ENCODE measurements at places on chromosomes 6 and 20.

- peak; percentile 31 for DNase-seq
Measured at GRCh38 chr6:39812853-39813533, 20.8 kb downstream of the DAAM2 start.

DNA sequence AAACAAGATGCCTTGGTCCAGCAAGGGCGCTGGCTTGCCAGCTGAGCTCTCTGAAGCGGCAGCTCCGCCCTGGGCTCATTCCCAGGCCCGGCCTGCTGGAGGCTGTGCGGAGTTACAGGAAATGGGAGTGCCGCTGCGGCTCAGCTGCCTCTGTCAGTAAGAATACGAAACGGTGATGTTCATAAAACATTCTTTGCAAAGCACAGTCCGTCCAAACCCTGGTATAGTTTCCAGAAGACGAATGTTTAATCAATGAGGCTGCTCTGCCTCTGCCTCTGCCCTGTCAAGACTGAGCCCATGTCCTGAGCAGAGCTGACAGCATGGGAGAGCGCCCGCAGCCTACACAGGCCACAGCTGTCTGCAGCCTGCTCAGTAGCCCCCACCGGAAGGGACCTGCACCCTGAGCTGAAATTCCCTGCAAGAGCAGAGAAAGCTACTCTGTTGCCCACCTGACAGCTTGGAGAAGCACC lies 153.3 kb upstream of the SNX9 start:
- peak; percentile 17 for DNase-seq

- DNase-seq: no peak
Measured at GRCh38 chr6:12608016-12608860, 108.3 kb upstream of the PHACTR1 start.

DNA sequence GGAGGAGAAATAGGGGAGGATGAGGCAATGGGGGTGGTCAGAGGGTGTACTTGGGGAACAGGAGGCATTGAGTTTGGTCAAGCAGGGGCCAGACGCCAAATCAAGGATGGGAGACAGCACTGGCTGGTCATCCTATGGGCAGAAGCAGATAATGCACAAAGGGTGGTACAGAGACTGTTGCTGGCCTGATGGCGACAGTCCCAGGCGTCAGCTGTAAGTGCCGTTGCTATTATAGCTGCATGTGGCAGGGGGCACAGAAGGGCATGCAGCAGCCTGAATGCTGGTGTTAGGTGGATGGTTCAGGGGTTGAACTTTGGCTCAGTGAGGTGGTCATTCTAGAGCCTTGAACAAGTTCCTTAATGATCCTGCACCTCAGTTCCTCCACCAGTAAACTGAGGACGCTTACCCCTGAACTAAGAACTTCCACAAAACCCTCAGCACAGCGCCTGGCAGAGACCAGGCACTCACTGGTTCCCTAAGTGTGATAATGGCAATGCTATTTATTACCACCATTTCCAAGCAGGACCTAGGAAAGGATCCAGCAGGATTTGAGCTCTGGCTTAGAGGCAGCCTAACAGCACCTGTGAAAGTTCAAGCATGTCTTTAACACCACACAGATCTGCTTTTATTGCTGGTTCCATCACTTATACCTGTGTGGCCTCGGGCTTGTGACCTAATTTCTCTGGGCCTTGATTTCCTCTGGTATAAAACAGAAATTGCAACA lies 162.7 kb downstream of the INSM1 start:
- DNase-seq: peak; percentile 28

DNA sequence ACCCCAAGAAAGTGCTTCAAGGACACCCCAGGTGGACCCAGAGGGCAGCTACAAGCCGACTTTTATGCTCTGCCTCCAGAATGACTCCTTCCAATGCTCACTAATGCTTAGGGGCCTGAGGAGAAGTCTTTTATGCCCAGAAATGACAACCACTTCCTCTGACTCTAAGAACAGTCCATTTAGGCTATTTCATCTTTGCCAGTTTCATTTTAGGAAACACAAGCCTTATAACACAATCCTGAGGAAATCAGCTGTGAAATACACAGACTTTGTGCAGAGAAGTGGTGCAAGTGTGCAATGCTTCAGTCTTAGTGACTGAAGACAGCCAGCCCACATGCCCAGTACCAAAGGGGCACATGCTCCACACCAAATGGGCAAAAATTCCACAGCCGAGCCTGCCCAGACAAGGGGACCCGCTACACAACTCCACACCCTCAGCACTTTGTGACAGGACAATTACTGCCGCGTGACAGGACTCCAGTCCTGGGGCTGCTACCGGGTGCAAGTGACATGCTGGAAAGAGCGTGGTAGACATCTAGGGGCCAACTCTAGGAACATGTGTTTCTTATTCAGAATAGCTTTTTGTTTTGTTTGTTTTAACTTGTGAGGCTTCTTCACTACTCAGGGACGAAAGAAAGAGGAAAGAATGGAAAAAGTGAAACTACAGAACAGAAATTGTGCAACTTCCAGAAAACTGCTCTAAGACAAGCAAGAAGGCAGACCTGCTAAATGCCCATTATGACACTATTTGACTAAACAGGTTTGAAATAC lies 28.2 kb upstream of the PLAGL1 start:
- DNase-seq: no peak

DNA sequence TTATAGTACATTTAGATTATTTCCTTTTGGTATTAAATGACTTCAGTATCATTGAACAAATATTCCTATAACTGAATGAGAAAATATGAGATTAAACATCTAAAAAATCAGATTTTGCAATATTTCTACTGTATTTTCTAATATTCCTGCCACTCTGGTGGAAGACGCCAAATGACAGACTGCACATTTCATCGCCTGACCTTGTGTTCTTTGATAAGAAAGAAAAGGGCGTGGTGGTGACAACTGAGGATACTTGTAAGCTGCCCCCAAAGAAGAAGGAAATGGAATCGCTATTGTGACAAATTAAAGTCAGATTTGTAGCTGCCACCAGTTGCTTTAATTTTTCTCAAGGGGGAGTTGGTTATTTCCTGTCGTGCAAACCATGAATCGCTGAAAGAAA lies 131.3 kb downstream of the MTFR2 start:
- DNase-seq: no peak

DNA sequence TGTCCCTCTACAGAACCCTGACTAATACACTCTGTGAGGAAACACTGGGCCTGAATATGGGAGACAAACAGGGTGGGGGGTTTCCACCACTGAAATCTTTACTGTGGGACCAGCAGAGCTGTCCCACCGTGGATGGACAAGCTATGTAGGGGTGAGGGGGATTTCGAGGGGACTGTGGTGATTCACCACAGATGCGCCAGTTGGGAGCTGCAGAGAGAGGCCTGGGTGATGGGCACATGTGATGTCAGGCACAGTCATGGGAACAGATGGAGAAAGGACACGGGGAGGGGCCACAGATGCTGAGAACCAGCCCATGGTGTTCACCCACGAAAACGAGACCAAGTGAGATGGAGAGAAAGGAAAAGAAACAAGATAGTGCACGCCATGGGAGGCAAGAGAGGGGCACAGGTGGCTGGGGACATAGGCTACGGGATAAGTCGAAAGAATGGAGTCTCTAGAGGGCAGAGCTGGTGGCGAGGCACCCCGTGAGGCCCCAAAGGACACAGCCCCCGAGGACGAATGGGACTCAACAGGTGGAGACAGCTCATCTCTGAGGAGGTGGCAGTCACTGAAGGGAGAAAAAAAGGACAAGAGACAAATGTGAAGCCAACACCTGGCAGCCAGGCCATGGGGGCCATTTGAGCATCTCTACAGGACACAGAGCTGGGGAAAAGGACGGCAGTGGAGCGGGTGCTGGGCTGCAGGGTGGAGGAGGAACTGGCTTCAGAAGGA lies 10.5 kb upstream of the RAMACL start:
- DNase-seq: no peak

GRCh38 chr6:52135217-52135616 lies 47.8 kb upstream of the PKHD1 start:
- DNase-seq: no peak

DNA sequence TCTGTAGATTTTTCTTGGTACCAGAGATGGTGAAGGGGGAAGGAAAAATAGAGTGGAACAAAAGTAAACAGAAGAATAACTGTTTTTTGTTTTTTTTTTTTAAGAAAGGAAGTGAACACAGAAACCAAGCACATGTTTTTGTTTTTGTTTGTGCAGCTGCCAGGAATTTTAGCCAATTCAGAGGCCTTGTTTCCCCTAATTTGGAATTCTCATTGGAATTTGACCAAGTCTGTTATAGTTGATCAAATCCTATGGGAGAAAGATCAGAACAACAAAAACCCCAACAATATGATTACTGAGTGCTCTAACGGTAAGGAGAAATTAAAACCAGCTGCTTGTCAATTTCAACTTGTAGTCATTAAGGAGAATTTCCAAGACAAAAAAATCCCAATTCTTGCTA lies 18.2 kb upstream of the IL22RA2 start:
- DNase-seq: no peak

- no peak for DNase-seq
Measured at GRCh38 chr6:145137425-145137824, 597.9 kb downstream of the EPM2A start.

DNA sequence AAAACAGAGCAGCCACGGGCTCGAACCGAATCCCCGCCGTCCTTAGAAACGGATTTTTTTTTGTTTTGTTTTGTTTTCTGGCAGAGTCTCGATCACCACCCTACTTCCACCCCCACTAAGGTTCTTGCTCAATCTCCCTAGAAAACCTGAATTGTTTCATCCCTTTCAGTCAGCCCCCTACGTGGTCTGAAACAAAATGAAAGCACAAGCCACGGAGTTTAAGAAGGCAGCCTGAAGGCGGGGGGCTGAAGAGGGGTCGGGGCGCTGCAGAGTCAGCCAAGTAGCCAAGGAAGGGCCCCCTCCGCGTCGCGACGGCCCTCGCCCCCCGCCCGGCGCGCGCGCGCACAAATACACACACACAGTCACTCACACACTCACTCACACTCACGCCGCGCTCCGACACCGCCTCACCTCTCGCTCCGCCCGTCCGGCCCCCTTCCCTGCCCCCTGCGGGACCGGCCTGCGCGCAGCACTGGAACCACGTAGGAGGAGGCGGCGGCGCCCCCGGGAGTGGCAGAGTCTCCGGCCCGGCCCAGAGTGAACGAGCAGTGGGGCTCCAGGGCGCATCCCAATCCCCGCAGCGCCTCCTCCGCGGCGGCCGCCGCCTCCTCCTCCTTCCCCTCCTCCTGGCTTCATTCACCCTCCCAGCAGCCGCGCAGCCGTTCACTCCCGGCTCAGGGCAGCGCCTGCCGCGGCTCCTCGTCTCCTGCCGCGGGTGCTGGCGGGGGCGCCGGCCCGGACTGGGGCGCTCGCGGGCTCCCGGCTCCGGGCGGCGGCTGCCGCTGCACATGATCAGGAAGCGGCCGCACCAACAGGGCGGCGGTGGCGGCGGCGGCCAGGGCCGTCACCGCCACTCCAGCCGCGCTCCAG lies 1.4 kb downstream of the ATXN1 start:
- peak; percentile 83 for DNase-seq

GRCh38 chr6:95856876-95857364 lies 158.9 kb upstream of the FUT9 start:
- no peak for DNase-seq

DNA sequence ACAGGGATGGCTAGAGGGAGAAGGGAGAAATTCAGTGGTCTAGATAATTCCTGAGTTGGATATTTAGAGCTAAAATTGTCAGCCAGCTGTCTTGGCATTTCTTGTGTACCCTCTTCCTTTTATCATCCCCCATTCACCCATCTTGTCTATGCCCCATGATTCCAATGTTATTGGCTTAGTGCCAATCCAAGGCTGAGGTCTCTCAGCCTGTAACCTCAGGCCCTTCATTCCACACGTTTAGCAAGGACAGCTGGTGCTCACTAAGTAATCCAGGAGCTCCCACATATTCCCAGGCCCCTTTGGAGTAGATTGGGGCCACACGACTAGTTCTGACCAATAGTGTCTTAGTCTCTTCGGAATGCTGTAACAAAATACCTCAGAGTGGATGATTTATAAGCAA lies 112.4 kb upstream of the ATXN1 start:
- DNase-seq: no peak

DNA sequence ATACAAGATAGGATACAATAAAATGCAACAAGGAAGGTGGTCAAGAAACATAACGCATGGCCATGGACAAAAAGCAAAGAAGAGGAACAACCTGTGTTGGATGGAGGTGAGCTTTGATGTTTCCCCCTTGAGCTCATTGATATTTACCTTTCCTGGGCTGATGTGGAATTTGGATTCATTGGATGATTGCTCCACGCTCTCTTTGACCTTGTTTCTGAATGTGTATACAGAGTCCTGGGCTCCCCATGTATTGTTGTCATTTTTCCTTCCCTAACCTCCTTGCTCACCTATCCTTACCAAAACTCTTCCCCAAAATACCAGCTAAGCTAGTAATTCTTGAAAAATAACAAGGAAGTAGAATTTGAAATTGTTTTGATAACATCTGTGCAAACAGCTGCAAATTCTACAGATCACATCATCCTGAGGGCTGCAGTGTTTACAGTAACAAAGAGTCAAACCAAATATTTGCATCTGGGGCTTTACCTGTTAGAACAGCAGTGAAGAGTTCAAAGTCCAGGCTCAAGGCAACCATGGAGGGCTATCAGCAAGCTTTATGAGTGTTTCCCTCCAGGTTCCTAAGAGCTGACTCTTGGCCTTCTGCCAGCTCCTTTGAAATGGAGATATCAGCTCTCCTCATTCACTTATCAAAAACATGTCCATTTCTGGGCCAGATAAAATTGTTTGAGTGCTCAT lies 214.3 kb upstream of the MARCKS start:
- no peak for DNase-seq

- no peak for DNase-seq
Measured at GRCh38 chr6:849075-849506, 156.2 kb upstream of the EXOC2 start.

DNA sequence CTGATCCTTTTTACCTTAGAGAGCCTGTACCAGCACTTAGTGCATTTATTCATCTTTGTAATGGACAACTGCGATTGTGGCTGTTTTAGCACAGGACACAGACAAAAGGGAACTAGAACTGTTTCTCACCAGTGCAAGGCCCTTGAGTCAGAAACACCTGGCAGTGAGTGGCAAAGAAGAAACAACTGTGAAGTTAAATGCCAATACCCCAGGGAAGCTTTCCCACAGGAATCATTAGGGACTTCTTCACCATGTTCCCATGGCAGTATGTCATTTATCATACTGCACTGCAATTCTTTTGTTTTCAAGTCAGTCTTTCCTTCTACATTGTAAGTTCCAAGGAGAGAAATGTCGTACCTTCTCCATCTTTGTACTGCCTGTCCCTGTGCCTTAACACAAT lies 28.6 kb upstream of the CDYL start:
- DNase-seq: no peak

- DNase-seq: no peak
Measured at GRCh38 chr6:90247262-90247661, 49.4 kb downstream of the BACH2 start.

DNA sequence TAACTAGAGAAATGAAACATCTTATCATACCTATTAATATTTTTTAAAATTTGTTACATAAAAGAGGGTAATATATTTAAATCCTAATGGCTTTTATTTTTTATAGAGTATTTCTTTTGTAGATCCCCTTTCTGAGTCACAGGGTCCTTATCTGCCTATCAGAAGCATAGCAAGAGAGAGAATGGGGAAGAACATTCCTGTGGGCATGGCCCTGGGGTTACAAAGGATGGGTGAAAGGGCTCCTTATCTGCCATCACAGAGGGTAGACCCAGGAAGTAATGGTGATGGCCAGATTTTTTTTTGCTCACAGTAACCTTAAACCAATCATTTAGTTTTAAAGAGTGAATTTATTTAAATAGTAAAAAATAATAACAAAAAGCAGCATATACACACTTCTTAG lies 582.1 kb upstream of the HTR1E start:
- no peak for DNase-seq

- DNase-seq: no peak
Measured at GRCh38 chr20:18839507-18840247, 26.1 kb downstream of the SCP2D1 start.

All from hippocampal formation (tissue), 2 donors.